ENCODE measurements at places on chromosomes 3 and 15. TPM values are rescaled to one million over a fixed set of nuclear protein-coding genes. Genes with fewer than 3 reads are reported as not detected.
A peak's percentile ranks its signal among the peaks of the same experiment; 100 is the strongest.

- DNase-seq: no peak
Measured at GRCh38 chr15:89399238-89400115, 64.9 kb upstream of the POLG start.

DNA sequence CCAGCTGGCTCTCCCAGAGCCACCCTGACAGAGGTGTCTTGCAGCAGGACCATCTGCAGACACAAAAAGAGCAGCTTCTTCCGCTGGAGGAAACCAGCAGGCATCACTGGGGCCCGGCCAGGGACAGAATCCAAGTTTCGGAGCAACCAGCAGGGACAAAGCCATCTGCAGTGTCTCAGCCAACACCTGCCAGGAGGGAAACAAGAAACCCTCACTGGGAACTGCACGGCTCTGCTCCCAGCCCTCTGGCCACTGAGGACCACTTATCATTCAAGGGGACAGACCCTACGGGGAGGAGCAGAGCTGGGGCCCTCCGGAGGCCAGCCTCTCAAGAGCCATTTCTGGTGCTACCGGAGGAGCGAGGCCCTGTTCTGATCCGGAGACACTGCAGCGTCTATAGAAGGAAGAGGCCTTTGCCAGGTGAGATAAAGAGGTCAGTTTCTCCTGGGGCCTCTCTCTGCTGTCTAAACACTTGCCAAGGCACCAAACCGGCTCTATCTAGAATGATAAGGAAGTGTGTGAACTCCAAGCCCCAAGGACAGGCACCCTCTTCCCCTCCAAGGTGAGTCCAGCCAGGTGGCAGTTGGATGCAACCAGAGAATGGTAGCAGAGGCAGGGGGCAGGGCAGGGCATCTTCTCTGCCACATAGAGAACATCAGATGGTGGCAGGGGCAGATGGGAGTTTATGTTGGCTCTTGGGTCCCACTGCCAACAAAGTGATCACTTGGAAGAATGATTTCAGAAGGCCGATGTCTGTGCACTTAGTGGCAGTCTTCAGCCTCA, 89.0 kb downstream of the CHSY1 start:
- DNase-seq: no peak

GRCh38 chr15:78831229-78832207, 20.3 kb upstream of the ADAMTS7 start:
- no peak for DNase-seq

GRCh38 chr3:156948402-156949210, 122.5 kb downstream of the LEKR1 start:
- no peak for DNase-seq

DNA sequence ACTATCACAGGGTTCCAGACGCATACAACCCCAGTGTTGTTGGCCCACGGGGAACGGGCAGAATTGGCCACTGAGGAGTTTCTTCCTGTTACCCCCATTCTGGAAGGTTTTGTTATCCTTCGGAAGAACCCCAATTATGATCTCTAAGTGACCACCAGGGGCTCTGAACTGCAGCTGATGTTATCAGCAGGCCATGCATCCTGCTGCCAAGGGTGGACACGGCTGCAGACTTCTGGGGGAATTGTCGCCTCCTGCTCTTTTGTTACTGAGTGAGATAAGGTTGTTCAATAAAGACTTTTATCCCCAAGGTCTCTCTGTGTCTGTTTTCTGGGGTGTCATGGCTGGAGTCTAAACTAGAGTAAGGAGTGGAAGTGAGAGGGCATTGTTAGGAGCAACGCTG, 5.7 kb upstream of the EIF4G1 start:
- no peak for DNase-seq

- DNase-seq: no peak
Measured at GRCh38 chr15:32979710-32980109, 214.8 kb downstream of the FMN1 start.

GRCh38 chr3:52920841-52921240, 23.5 kb upstream of the STIMATE start:
- no peak for DNase-seq

DNA sequence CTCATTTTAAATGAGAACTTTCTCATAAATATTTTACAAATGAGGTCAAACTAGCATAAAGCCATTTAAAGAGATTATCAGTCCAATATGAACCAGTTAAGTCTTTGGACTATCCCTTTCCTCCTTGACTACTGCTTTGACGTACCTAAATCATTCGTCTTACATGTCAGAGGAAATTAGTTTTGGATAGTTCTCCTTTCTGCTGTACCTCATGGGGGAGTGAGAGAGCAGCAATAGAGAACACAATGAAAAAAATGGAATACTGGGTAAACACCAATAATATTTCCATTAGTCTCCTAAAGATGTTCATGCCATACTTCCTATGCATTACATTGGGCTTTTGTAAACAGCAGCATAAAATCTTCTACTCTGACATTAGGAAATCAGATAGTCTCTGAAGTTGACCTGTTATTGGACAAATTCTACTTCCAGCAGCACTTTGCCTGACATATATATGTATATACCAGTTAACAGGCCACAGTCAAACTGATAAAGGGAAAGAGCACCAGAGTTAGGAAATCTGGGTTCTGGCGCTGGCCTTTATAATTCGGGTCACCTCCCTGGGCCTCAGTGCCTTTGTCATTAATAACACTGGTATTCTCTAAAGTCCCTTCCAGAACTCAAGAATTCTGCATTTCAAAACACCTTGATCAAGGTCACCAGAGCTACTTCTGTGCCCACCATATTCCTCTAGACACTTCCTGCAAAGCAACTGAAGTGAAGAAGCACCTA, 26.8 kb downstream of the TIMMDC1 start:
- DNase-seq: no peak

GRCh38 chr3:48548729-48549705, 7.6 kb downstream of the PFKFB4 start:
- DNase-seq: peak; percentile 54

DNA sequence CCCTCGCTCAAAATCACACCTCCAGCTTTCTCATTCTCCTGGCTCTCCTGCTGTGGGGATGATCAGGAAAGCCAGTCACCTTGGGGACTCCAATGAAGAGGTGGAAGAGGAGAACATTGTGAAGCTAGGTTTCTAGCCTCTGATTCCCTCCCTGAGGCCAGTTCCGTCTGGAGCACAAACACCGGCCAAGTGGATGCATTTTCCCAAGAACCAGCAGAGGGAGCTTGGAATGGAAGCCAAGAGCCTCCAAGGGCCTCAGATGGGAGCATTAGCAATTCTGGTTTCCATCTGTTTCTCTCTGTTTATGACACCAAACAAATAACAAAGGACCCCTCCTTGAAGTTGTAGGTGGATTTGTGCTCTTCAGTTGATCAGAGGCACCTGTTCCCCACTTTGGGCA, 40.6 kb upstream of the NMNAT3 start:
- DNase-seq: peak; percentile 26

Gene PODXL2
- total RNA-seq: 5.7 TPM

Gene IGSF11
- total RNA-seq: not detected

All from HCT116 (cell line).